Tibial artery (tissue), 4 donors: ENCODE measurements at places on chromosomes 6 and 20.

DNA sequence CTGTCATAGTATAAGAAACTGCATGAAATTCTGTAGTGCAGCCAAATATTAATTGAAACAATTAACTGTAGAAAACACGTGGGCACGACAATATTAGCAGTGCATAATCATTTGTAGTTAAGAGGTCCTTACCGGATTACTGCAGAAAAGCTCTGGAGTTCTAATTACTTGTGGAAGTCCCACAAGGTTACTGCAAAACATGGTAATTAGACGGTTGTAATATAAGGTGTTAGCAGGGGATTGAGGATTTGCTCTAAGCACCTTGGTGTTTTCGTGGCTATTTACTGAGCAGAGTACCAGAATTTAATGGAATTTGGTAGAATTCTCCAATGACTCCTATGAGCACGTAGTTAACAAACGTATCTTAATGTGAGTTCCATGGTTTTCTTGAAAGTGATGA, 473.6 kb upstream of the AGPAT4 start:
- DNase-seq = no peak

GRCh38 chr20:61638802-61639585, 386.9 kb downstream of the CDH4 start:
- no peak for DNase-seq

DNA sequence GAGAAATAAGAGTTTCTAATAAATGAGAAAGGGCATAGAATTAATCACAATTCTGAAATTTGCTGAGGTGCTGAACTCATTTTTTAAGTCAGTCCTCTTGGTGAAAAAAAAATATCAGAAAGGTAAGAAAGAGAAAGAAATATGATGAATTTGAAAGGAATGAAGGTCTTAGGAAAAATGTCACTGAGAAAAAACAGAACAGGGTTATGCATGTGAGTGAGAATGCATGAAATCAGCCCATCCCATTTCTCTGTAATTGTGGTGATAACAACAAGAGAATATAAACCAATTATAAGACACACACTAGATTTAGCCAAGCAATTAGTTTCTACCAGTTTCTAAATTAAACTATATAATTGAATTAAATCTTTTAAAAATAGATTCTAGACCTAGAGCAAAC, 138.9 kb downstream of the TBX18 start:
- no peak for DNase-seq

- no peak for DNase-seq
Observed at GRCh38 chr20:34636648-34637047, 40.2 kb downstream of the PIGU start.

DNA sequence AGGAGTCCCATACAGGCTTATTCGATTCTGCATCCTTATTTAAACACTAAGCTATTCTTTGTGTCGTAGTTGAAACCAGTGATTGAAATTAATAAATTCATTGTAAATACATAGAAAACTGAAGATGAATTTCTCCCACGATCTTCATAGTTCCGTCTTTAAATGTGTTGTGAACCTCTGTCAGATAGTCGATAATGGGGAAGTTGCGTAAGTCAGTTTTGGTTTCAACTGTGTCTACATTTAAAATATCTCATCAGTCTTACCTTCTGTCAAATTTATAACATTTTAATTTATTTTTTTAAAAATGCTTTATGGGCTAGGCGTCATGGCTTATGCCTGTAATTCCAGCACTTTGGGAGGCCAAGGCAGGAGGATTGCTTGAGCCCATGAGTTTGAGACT, 12.7 kb downstream of the STX11 start:
- DNase-seq = no peak

DNA sequence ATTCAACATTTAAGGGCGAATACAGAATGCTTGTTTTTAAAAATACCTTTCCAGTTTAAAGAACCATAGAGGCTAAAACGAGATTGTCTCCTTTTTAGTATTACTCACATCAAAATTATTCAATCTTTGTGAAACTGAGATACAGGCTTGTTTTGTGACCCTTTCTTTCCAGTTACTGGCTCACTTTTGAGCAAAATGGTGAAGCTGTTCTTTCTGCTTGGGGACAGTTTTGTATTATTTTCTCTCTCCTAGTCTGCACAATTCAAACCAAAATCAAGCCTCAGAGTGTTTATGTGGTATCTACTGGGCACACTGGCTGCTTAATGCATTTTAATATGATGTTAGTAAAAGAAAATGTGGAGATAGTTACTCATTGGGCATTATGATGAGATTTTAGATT, 36.5 kb downstream of the HIVEP1 start:
- DNase-seq = no peak

- no peak for DNase-seq
Observed at GRCh38 chr6:131136021-131136786, 937 bp downstream of the AKAP7 start.

GRCh38 chr20:4726710-4727397, 5.1 kb downstream of the PRND start:
- DNase-seq = no peak

GRCh38 chr6:119985952-119986736, 636.6 kb upstream of the MAN1A1 start:
- no peak for DNase-seq

DNA sequence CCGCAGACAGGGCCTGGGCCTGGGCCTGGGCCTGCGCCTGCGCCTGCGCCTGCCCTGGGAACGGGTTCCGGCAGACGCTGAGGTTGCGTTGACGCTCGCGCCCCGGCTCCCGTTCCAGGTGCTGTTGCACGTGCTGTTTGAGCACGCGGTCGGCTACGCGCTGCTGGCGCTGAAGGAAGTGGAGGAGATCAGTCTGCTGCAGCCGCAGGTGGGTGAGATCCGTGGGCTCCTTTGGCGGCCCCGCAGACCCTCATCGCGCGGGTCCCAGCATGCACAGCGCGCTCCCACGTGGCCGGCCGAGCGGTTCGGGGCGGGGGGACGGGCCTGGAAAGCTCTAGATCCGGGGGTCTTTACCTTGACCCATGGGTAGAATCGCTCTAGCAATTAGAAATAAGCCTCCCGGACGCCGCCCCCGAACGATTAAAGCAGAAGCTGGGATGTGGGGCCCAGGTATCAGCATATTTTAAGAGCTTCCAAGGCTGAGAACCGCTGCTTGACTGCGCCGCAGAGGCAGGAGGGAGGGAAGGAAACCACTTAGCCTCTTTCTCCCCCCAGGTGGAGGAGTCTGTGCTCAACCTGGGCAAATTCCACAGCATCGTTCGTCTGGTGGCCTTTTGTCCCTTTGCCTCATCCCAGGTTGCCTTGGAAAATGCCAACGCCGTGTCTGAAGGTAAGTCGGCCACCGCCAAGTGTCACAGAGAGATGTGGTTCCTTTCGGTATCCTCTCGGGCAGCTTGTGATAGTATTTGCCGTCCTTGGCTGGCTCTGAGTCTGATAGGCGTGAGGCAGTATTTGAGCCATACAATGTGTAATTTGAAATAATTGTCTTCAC, 508 bp downstream of the NOP56 start:
- peak; percentile 40 for DNase-seq

DNA sequence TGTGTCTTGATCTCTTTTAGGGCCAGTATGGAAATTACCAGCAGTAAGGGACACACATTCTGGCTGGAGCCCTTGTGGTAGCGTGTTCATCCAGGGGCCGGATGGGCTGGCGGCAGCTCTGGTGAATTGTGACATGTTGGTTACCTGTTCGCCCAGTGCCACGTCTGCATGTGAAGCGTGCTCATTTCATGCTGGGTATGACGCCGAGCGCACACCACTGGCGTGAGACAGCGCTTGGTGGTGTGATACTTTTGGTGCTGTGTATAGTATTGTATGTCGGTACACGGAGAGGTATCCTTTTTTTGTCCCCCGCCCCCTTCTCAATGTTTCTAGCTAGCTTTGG, 3.7 kb upstream of the MTG2 start:
- no peak for DNase-seq

DNA sequence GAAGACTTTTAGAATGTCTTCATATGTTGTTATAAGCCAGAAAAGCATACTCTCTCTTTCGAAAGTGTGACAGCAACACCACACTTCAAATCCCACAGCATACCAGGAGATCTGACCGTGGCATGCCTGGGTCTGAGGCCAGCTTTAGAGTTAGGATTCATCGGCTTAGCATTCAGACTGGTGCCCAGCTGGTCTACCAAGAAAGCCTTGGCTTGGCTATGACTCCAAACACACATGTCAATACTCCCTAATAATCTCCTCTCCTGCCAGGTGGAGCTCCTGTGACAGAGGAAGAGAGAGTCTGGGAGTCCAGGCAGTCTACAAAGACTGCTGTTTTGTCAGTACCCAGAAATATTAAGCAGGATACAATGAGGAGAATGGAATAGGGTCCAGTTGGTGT, 77.1 kb upstream of the MAN1A1 start:
- DNase-seq = no peak

GRCh38 chr6:73965539-73966029, 269.6 kb downstream of the CD109 start:
- no peak for DNase-seq

GRCh38 chr20:57768519-57768918, 58.7 kb upstream of the PMEPA1 start:
- DNase-seq = no peak

DNA sequence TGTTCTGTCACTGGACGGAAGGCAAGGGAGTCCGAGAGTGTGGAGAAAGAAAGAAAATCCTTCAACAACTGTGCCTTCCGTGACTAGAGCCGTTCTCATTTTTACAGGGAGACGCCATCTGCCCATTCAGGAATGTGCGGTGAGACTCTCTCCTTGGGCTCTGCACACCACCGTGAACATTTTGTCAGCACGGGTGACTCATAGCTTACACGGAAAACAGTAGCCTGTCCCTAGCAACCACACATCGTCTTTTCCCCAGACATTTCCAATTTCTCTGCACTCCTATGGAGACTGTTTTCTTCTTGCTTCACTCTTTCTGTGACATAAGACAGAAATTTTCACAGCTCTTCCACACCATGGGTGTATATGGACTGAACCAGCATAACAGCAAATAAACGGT, 55.1 kb downstream of the TBXT start:
- DNase-seq = no peak

- no peak for DNase-seq
Observed at GRCh38 chr6:11381801-11382513, 149.5 kb upstream of the NEDD9 start.

DNA sequence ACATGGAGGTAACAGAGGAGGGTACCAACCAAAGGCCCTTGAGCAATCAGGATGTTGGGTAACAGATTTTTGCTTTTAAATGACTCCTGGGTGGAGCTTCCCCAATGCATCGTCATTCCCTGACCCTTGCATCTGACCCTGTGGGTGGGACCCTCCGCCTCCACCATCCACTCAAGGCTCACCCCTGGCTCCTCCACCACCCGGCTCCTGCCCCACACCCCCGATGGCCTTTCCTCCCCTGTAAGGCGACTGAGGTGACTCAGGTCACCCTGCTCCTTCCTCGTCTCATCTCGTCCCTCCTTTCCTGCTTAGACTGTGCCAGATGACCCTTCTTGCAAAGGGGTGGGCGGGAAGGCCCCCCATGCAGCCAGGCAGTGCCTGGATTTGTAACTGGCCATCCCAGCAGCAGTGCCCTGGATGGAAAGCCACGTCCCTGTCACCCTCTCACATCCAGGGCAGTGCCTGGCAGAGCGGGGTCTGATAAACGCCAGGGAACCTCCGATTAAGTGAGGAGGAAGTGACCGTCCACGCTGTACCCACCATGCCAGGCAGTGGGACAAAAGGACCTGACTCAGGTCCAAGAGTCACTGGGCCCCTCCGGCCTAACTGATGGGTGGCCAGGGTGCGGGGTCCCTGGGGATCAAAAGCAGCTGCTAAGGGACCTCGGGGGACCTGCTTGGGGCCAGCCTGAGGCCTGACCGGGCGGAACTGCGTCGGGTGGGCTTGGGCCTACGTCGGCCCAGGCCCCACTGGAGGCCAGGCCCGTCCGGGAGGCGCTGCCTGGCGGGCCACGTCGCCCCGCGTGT, 624 bp upstream of the NPEPL1 start:
- DNase-seq = peak; percentile 66

DNA sequence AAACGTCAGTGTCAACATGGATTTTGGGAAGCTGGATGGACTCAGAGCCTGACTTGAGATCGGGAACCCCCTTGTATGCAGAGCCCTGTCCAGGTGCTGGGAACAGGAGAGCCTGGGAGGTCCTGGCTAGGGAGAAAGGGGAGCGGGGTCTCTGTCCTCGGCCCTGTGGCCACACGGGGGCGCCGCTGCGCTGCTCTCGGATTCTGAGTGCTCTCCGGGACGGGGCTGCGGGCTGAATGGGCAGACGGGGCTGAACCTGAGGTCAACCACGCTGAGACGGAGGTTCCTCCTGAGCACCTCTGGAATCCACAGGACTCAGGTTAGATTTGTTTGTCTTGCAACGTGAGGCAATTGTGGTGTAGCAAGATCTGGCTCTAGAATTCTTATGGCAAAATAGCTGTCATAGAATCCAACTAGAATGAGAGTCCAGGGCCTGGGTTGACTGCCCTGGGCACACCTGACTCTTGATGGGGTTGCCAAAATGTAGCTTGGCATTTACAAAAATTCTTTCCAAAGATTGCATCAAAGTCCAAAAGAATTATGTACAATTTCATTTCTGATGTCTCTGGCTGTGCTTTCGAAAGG, 20.6 kb upstream of the HLA-F start:
- peak; percentile 61 for DNase-seq
